ENCODE measurements at places on chromosomes 4 and X.

- H3K4me1 ChIP-seq = peaks cover 9% of the 10 kb centered on the region
- peak; percentile 54 for DNase-seq
- H3K4me3 ChIP-seq = peak overlapping the region; percentile 79
- no peak overlapping the region for H3K27ac ChIP-seq
- no peaks in the 10 kb centered on the region for H3K36me3 ChIP-seq
- H3K27me3 ChIP-seq = no peaks in the 10 kb centered on the region
These were observed 828 bp downstream of the MCUB start for GRCh38 chr4:109560687-109561461.

DNA sequence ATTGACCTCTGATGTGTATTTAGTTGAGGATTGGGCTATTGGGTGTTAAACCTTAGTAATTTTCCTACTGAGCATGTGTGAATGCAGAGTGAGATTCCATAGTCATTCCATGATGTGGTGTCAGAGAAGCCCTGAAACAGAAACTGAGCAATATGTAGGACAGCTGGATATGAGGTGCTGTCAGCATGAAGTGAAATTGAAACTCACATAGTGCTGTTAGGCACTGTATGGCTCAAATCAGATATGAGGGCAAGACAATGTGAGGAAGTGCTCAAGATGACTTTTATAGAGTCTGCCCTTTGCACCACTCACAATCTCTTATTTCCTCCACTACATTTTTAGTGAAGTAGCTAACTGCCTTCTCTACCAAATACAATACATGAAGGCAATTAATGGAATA lies 188.3 kb downstream of the SH3BGRL start:
- H3K27ac ChIP-seq = no peak overlapping the region
- no peaks in the 10 kb centered on the region for H3K27me3 ChIP-seq
- no peaks in the 10 kb centered on the region for H3K4me1 ChIP-seq
- H3K4me3 ChIP-seq = no peak overlapping the region

- DNase-seq = no peak
- H3K36me3 ChIP-seq = peaks cover 12% of the 10 kb centered on the region
- H3K4me1 ChIP-seq = peaks cover 4% of the 10 kb centered on the region
- H3K27ac ChIP-seq = no peak overlapping the region
- H3K4me3 ChIP-seq = no peak overlapping the region
These were observed 114.6 kb upstream of the CBR4 start for GRCh38 chr4:169124661-169125060.

GRCh38 chrX:10167573-10167972 lies 10.8 kb downstream of the CLCN4 start:
- peaks cover 20% of the 10 kb centered on the region for H3K4me1 ChIP-seq
- H3K27ac ChIP-seq = no peak overlapping the region
- no peaks in the 10 kb centered on the region for H3K36me3 ChIP-seq
- DNase-seq = no peak

GRCh38 chrX:105882581-105883275 lies 60.4 kb downstream of the NRK start:
- DNase-seq = no peak
- H3K4me1 ChIP-seq = no peaks in the 10 kb centered on the region
- H3K36me3 ChIP-seq = no peaks in the 10 kb centered on the region
- no peak overlapping the region for H3K4me3 ChIP-seq
- H3K27me3 ChIP-seq = no peaks in the 10 kb centered on the region

DNA sequence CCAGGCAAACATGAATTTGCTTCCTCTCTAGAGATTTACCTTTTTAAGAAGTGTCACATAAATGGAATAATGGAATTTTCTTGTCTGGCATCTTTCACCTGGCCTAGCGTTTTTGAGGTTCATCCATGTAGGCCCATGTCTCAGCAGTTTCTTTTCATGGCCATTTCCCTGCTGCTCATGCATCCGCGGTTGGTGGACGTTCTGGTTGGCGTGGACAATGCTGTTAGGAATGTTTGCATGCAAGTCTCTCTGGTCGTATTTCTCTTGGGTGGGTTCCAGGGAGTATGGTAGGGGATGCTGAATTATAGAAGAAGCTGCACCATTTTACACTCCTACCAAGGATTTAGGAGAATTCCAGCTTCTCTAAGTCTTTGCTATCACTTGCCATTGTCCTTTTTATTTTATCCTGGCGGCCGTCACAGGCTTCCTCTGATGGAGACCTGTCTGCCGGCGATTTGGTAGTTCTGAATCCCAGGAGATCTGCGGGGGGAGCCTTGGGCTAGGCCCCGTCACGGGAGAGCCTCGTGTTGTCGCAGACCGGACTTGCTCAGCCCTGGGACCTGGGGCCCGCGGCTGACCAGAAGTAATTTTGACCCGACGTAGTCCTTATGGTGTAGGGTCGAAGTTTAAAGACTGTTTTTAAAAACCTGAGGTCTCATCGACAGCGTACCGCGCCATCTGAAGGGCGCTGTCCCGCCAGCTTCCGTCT lies 56.9 kb upstream of the TADA2B start:
- peaks cover 12% of the 10 kb centered on the region for H3K4me1 ChIP-seq
- H3K4me3 ChIP-seq = peak overlapping the region; percentile 77
- peak overlapping the region; percentile 93 for H3K27ac ChIP-seq
- H3K27me3 ChIP-seq = no peaks in the 10 kb centered on the region

- H3K27me3 ChIP-seq = no peaks in the 10 kb centered on the region
- peaks cover 6% of the 10 kb centered on the region for H3K36me3 ChIP-seq
- no peak for DNase-seq
- no peaks in the 10 kb centered on the region for H3K4me1 ChIP-seq
These were observed 75.8 kb downstream of the EVC2 start for GRCh38 chr4:5632571-5632970.

GRCh38 chr4:103012551-103012950 lies 7.0 kb downstream of the SLC9B1 start:
- H3K27me3 ChIP-seq = no peaks in the 10 kb centered on the region
- no peaks in the 10 kb centered on the region for H3K36me3 ChIP-seq
- no peak for DNase-seq
- peaks cover 2% of the 10 kb centered on the region for H3K4me1 ChIP-seq

DNA sequence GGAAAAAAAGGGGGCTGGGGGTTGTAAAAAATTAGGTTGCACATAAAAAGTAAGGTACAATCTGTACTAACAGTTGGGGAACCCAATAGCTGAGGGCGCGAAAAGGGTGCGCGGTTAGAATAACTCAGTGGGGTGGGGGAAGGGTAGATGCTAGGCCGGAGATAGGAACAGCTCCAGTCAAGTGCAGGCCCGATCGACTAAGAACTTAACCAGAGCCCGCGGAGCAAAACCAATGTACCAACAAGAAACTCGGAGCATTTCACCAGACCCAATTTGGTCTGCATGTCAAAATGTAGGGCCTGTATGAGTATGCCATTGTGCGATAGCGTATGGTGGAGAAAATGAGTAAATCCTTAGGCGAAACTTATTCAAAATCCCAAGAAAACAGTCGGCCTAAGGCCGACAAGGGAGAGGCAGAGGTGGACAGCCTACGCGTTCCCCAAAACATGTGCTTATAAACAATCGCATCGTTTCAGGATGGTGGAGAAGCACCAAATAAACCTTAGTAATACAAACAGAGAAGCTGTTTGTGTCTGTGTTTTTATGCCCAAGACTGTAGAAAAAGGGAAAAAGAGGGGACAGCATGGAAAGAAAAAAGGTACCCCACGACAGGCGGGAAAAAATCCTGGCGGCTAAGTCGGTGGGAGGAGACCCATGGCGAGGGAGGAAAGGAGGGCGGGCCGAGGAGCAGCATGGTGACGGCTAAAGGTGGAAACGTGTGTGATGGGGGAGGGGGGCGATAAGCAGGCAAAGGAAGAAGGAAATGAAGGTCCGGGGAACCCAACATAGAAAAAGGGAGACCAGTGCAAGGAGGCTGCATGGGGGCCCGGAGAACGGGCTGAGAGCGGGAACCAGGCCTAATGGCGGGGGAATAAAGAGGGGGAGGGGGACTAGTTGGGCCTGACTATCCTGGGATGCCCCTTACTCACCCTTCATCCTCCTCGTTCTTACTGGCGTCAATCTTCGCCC lies 990 bp downstream of the HNRNPD start:
- H3K4me1 ChIP-seq = no peaks in the 10 kb centered on the region
- H3K4me3 ChIP-seq = peak overlapping the region; percentile 100
- peak; percentile 54 for DNase-seq
- no peaks in the 10 kb centered on the region for H3K27me3 ChIP-seq

DNA sequence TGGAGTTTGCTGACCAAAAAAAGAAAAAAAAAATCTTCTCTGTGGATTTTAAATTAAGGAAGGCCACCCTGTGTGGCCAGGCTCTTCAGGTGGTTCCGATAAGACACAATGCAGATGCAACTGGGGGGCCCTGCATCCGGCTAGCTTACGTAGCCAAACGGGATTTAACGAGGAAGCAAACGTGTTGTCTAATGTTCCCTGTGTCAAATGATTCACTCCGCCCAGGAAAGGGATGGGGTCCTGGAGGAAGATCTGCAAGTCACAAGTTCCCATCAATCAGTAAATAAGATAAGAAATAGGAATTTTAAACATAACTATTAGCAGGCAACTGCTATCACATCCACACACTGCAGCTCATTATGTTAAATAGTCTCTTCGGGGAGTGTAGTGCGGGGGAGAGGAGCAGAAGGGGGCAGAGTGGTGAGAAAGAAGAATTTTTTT lies 216.4 kb upstream of the GYPA start:
- H3K4me1 ChIP-seq = peaks cover 14% of the 10 kb centered on the region
- H3K27ac ChIP-seq = no peak overlapping the region

GRCh38 chrX:153450949-153451277 lies 5.1 kb upstream of the TREX2 start:
- DNase-seq = no peak
- H3K4me1 ChIP-seq = peaks cover 2% of the 10 kb centered on the region
- no peak overlapping the region for H3K27ac ChIP-seq
- H3K4me3 ChIP-seq = no peak overlapping the region
- H3K27me3 ChIP-seq = no peaks in the 10 kb centered on the region
